ENCODE measurements at places on chromosomes 5 and 9.

GRCh38 chr9:25691786-25692185, 13.5 kb upstream of the TUSC1 start:
- DNase-seq, result no peak

DNA sequence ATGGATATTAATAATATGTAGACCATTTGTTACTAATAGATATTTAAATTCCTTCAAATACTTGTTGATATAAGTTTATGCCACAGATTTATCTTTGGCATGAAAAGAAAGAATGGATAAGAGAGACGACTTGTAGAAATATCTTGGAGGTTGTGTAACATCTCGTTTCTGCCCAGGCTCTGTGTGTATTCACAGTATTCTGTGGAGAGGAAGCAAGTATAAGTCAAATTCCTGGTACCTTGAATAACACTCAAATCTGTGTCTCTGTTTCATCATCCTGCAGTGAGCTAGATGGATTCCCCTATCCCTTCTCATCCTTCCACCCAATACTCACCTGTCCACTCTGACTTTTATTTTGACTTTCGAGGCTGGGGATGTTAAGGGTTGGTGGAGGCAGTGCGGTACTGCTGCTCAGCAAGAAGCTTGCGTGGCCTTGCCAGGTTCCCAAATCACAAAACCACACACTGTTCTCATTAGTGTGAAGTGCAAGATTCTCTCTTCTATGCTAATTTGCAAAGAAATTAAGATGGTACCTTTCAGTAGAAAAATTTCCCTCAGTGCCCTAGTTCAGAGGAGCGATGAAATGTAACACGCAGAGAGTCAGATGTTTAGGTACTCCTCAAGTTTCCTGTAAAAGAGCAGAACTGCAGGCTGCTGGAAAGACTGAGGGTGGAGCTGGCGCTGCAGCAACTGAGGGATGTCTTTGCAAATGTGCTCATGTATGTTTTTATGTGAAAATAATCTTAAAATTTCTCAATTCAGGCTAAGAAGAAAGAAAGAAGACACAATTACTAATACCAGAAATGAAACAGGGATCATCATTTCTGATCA, 42.6 kb upstream of the ANKRD18A start:
- DNase-seq, result no peak

- DNase-seq, result no peak
Measured at GRCh38 chr9:35743452-35743851, 5.6 kb downstream of the GBA2 start.

DNA sequence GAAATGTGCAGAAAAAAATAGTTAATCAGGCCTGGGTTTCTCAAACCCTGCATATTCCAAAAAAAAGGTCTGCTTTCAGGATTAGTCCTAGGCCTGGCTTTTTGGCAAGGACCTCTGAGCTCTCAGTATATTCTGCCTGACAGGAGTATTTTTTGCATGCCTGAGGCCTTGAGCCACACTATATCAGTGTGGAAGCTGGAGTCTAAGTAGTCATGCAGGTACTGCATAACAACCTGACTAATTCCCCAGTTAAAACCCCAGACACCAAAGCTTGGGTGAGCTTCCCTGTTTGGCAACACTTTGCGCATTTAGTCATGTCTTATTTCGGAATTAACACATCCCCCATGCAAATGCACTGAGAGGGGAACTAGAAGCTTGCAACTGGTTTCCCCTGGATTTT, 359.5 kb downstream of the CETN3 start:
- no peak for DNase-seq

- no peak for DNase-seq
Measured at GRCh38 chr9:83620841-83621636, 1.9 kb upstream of the IDNK start.

DNA sequence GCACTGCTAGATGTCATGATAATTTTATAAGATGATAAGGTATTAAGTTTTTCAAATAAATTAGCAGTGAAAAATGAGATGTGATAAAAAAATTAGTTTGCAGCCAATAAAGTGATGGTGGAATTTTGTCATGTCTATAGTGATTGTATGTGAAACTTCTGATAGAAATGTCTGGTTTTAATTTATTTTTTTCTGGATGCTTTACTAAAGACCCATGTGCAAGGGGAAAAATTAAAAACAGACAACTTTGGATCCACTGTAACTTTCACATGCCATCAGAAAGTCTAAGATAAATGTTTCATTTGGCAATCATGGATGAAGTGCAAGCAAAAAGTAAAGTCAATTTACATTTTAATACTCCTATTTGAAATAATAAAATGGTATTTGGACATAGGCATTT, 4.4 kb upstream of the NDUFS4 start:
- DNase-seq, result no peak

GRCh38 chr9:133726401-133727276, 11.5 kb downstream of the SARDH start:
- DNase-seq, result peak; percentile 49

- no peak for DNase-seq
Measured at GRCh38 chr5:74034733-74035132, 408.7 kb downstream of the ARHGEF28 start.

- DNase-seq, result no peak
Measured at GRCh38 chr9:19113964-19114679, 11.4 kb upstream of the HAUS6 start.

GRCh38 chr5:143893638-143894037, 81.7 kb downstream of the HMHB1 start:
- no peak for DNase-seq

- no peak for DNase-seq
Measured at GRCh38 chr5:130198927-130199326, 294.7 kb downstream of the CHSY3 start.

DNA sequence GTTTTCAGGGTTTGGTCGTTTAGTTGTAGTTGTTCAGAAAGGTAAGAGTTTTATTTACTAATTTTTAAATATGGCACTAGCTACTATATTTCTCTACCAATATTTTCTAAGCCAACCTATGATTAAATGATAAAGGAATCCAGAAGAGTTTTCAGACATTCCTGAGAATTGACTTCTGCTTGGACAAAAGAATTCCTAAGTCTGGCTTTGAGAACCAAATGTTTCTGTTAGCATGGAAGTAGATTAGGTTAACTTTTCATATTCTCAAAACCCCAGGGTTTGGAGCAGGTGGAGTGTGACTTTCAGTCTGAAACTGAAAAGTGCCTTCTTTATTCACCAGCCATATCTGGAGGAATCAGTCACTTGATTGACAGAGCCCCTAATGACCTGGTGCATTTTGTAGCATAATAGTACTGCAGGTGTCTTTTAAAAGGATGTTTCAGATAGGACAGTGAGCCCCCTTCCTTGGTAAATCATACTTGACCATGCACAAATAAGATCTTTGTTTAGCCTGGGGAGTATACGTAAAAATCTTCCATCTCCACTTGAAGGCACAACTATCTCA, 457.0 kb upstream of the ZNF462 start:
- DNase-seq, result no peak

GRCh38 chr5:143229426-143229895, 174.0 kb downstream of the NR3C1 start:
- DNase-seq, result no peak

- DNase-seq, result no peak
Measured at GRCh38 chr9:88889386-88889785, 101.9 kb upstream of the S1PR3 start.

DNA sequence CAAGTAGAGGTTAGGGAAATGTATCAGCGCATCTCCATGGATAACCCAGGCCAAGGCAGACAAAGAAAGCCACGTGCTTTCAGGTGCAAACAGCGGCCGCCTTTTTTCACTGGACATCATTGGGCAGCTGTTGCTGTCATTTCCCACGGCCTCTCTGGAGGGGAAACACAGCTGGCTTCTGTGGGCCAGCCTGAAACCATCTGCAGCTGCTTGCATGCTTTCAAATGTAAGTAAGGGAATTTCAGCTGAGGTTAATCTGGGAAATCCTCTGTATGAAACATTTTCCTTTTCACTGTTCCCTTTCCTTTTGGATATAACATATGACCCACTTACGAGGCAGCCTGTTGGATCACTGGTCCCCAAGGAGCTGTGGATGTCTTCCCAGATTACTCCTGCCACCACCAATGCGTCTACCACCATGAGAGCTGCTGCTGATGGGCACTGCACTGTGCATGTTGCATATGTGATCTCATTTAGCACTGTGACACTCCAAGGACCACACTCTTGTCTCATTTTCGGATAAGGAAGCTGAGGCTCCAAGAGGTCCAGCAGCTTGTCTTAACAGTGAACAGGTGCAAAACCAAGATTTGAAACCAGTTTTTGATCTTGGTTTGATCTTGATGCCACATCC, 106.3 kb downstream of the C9orf152 start:
- no peak for DNase-seq

DNA sequence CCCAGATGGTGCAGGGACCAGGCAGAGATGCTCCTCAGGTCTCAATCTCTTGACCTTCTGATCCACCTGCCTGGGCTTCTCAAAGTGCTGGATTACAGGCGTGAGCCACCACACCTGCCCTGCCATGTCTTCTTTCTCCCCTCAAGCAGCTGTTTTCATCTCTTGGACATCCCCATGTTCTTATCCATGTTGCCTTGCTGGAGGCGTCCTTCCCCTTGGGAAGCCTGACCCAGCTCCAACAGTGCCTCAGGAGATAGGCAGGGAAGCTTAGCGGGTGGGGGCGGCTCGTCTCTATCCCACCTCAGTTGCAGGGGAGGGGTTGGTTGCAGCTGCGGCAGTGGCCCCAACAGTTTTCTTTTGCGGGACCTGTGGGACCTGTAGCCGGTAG, 24.7 kb upstream of the SPATA31E1 start:
- no peak for DNase-seq

DNA sequence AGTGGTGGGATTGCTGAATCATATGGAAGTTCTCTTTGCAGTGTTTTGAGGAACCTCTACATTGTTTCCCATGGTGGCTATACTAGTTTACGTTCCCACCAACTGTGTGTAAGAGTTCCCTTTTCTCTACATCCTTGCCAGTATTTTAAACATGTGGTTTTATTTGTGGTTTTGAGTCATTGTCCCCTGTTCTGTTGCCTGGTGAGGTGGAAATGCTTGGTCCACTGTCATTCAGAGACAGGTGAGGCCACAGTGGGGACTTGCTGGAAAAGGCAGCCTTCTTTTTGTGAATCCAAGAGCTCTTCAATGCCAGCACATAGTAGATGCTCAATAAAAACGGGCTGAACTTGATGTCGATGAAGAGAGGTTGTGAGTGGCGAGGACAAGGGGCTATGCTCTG, 44.2 kb downstream of the SH3PXD2B start:
- no peak for DNase-seq

DNA sequence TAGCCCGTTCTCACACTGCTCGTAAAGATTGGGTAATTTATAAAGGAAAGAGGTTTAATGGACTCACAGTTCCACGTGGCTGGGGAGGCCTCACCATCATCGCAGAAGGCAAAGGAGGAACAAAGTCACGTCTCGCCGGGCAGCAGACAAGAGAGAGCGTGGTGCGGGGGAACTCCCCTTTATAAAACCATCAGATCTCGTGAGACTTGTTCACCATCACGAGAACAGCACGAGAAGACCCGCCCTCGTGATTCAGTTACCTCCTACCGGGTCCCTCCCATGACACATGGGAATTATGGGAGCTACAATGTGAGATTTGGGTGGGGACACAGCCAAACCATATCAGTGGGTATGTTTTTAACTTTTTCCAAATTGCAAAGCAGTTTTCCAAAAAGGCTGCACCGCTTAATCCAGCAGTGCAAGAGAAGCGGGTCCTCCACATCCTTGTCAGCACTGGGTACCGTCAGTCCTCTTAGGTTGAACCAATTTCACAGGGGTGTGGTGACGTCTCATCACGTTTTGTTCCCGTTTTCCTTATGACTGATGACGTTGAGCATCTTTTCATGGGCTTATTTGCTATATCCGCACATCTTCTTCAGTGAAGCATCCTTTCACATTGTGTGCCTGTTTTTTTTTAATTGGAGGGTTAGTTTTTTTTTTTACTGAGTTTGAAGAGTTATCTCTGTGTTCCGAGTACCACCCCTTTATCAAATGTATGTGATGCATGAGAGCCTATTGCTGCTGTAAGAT, 8.0 kb upstream of the FCN2 start:
- DNase-seq, result no peak

DNA sequence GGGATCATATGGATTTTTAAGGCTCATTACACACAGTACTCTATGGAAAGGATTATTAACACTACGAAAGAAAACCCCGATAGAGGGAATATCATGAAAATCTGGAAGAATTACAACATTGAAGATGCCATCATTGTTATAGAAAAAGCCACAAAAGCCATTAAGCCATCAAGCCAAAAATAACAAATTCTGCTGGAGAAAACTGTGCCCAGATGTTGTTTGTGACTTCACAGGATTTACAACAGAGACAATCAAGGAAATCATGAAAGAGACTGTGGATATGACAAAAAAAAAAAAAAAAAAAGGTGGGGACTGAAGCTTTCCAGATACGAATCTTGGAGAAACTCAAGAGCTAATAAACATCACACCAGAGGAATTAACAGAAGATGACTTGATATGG, 433.8 kb upstream of the CDH6 start:
- no peak for DNase-seq

GRCh38 chr5:123215929-123216702, 127.1 kb downstream of the PRDM6 start:
- DNase-seq, result no peak

DNA sequence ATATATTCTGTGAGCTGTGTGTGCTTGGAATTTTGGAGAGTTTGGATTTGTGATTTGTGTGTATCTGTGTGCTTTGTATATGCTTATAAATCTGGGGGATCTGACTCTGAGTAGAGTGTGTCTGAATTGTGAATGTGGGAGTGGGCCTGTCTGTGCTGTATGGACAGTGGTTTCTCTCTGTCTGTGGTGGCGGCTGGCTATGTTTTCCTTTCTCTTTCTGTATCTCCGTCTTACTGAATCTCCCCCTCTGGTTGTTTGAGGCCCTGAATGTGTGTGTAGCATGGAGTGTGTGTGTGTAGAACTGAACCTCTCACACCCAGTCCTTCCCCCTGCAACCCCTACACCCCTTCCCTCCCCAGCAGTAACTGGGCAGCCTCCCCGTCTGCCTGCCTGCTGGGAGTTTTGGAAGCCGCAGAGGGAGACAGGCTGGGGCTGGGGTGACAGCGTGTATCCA, 4.7 kb downstream of the CXXC5 start:
- no peak for DNase-seq

DNA sequence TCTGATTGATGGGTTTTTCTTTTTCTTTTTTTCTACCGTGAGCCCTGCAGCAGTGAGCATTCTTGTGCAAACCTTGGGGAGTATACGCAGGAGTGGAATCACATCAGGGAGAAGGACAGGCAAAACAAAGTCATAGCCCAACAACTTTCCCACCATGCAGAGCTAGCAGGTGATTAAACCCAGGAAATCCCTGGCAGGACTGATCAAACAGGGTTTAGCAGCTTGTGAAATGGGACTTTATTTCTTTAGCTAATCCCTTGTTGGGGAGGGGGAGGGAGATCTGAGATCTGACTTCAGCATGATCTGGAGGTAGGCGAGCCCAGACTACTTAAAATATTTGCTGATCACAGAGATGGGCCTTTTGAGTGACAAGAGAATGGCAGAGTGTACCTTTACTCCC, 162.0 kb upstream of the GLRA1 start:
- DNase-seq, result no peak

- DNase-seq, result no peak
Measured at GRCh38 chr5:10091701-10092100, 158.0 kb downstream of the ATPSCKMT start.
